ENCODE measurements at places on chromosomes 3 and 15.

DNA sequence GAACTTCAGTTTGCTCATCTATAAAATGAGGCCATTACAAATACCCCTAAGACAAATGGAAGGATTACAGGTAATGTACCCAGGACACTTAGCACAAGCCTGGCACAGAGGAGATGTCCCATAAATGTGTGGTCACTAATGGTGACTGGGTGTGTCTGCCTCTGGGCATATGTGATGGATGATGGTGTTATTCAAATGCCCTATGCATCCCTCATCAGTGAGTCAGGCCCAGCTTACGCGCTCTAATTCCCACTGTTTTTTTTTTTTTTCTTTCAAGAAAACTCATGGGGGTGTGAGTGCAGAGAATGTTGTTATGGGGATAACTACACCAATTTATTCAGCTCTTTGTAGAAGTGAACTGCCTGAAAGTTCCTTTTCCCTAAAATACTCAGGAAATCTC, 23.6 kb upstream of the KIF23 start:
- DNase-seq, result peak; percentile 45

GRCh38 chr3:186094696-186095425, 14.0 kb downstream of the ETV5 start:
- no peak for DNase-seq

DNA sequence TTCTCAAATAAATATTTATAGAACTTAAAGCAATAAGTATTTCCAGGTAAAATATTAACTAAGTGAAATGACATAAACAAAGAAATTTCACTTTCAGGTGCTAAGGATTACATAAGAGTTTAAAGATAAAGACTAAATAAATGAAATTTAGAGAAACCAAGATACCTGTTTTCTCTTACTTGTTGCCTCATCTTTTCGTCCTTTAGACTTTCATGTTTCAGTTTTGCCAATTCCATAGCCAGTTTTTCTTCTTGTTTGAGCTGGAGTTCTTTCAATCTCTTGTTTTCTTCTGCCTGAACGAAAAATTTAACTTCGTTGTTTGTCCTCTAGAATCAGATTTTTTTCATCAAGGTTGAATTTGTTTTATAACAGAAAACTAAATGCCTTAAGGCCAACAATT, 8.7 kb downstream of the MNS1 start:
- no peak for DNase-seq

DNA sequence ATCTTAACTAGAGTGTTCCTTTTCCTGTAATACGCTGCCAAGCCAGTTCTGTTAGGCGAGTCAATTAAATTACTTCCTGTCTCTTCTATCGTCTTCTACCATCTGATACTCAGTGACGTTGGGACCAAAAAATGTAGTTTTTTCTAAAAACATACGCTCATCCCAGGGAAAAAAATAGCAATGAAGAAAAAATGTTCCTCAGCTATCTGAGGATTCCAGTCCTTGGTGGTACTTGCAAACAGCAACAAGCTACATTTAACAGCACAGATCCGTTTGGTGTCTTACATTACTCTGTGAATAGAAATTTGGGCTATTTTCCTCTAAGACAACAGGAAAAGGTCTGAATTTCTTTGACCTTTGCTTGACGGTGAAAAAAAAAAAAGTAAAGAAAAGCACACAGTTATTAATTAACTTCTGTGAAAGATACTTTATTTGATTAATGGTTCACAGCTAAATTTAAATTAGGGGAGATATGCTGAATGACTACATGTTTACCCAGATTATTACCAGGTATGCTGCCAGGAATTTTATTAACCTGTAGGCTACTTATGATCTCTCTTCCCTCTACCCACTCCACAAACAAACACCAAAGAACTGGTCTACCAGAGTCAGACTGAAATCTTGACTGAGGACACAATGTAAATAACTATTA, 254.4 kb upstream of the ZPLD1 start:
- DNase-seq, result no peak

DNA sequence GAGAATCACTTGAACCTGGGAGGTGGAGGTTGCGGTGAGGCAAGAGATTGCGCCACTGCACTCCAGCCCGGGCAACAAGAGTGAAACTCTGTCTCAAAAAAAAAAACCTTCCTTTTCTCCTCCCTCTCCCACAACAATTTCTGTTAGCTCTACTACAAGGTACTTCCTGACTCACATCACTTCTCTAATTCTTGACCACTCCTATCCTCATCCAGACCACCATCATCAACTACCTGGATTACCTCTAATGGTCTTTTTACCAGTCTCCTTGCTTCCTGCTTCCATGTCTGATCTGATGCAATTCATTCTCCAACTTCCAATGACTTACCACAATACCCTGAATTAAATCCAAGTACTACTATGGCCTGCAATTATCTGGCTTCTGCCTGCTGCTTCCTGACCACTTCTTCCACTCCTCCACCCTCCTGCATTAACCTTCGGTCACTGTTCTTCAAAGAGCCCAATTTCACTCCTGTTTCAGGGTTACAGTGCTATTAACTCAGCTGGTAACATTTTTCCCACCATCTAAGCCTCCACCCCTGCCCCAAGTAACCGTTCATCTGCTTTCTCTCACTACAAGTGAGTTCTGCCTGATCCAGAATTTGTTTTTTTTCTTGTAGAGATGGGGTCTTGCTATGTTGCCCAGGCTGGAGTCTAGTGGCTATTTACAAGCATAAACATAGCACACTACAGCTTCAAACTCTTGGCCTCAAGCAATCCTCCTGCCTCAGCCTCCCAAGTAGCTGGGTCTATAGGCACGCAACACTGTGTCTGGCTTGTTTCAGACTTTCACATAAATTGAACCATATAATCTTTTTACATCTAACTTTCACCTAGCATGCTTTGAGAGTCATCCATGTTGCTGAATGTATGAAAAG, 27.8 kb downstream of the DCAF1 start:
- no peak for DNase-seq

DNA sequence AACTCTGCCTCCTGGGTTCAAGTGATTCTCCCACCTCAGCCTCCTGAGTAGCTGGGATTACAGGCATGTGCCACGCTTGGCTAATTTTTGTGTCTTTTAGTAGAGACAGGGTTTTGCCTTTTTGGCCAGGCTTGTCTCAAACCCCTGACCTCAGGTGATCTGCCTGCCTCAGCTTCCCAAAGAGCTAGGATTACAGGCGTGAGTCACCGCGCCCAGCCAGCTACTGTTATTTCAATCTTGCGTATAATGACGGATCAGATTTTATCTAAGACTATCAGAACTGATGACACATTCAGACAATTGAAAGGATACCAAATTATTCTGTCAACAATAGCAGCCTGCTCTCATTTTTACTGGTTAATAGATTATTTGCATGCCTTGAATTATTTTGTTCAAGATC, 612.2 kb downstream of the ZIC1 start:
- no peak for DNase-seq

DNA sequence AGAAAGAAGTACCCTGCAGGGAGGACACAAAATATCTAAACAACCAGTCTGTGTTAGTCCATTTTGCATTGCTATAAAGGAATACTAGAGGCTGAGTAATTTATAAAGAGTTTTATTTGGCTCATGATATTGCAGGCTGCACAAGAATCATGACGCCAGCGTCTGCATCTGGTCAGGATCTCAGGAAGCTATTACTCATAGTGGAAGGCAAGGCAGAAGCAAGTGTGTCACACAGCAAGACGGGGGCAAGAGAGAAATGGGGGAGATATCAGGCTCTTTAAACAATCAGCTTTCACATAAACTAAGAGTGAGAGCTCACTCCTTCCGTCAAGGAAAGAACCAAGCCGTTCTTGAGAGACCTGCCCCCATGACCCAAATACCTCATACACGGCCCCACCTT, 614.8 kb downstream of the ZIC1 start:
- no peak for DNase-seq

GRCh38 chr3:171757361-171758034, 52.8 kb downstream of the PLD1 start:
- no peak for DNase-seq

- DNase-seq, result no peak
Measured at GRCh38 chr15:93066224-93066681, 22.8 kb downstream of the RGMA start.

DNA sequence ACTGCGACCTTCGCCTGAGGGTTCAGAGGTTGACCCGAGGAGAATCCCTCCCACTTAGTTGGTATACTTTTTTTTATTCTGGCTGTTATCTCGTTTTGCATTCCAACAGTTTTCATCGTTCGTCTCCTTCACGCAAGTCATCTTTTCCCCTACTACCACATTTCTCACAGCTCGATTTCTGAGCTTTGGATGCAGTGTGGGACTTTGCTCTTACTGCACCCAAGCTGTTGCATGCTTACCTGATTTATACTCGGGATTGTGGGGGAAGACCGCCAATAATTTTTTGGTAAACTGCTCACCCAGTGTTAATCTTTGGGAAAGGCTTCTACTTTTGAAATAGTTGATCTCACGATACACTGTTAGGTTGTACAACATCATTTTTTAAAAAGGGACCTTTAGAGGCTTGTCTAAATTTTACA, 702 bp downstream of the TBC1D23 start:
- DNase-seq, result no peak

GRCh38 chr3:190773948-190774347, 88.5 kb downstream of the GMNC start:
- DNase-seq, result no peak

- no peak for DNase-seq
Measured at GRCh38 chr15:97728791-97729190, 231.7 kb upstream of the ARRDC4 start.

DNA sequence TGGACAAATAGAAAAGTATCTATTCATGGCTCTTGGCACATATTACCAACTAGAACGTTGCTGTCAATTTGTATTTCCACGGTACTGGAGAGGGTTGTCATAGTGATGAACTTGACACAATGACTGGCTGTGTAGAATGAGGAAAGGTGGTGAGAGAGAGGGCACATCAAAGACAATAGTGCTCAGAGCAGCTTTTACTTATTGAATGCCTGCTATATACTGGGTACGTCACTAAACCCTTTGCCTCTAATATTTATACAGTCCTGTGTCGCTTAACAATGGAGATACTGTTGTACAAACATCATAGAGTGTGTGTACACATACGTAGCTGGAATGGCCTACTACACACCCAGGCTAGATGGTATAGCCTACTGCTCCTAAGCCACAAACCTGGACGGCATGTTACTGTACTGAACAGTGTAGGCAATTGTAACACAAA, 8.3 kb downstream of the TMPRSS7 start:
- no peak for DNase-seq

DNA sequence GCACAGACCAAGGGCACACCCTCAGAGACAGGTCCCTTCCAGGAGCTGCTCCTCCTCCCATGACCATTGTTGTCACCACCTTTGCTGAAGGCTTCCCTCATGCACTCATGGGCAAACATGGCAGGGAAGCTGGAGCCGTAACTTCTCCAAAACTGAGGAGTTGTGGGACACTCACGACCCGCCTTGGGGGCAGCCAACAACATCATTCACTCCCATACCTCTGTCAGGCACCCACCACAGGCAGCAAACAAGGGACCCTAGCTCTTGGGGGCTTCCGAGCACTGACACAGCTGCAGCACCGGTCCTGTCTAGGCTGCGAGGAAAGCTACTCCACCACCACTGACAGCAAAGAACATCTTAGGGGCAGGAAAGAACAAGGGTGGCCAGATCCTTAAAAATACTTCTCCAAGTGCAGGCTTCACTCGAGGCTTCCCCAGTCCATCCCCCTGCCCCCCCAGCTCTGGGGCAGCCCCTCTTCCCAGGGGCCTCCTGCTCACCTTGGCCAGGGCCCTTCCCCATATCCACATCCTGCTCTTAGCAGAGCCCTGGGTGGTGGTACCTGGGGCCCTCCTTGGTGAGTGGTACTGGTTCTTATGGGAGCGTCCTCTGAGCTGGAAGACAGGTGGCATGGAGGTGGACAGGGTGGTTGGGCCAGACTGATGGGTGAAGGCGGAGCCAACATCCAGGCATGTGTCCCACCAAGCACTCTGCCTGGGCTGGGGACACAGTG, 28.0 kb upstream of the DUSP7 start:
- no peak for DNase-seq

Measured in RKO (cell line).